ENCODE measurements at places on chromosomes 12 and 14. TPM values are rescaled to one million over a fixed set of nuclear protein-coding genes. Genes with fewer than 3 reads are reported as not detected.

GRCh38 chr12:112978163-112979040, at the start of gene OAS2:
Gene OAS2, plus strand, starts transcription at chr12:112978519. Its CDS starts 90 bp downstream, at chr12:112978609.
- no peak within 1 kb of the TSS for H3K27ac ChIP-seq
- no peaks in the 10 kb centered on the region for H3K27me3 ChIP-seq
- H3K4me3 ChIP-seq = peak within 1 kb of the TSS; percentile 66
- peaks cover 35% of the 10 kb centered on the region for H3K4me1 ChIP-seq

DNA sequence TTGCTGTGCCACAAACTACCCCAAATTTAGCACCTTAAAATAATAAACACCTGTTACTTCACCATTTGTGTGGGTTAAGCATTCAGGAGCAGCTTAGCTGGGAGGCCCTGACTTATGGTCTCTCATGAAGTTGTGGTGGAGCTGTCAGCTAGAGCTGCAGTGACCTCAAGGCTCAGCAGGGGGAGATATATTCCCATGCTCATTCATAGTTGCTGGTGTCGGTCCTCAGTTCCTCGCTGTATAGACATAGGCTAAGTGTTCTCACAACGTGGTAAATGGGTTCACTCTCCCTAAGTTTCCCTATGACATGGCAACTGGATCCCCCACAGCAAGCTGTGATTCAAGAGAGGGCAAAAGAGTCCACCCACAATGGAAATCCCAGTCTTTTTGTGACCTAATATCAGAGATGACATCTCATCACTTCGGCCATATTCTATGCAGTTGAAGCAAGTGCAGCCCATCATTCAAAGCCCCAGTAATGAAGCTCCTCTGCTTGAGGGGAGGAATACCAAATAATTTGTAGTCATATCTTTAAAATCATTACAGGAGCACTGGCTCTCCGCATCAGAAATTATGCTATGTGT, 41.1 kb downstream of the PRB3 start:
- H3K36me3 ChIP-seq = no peaks in the 10 kb centered on the region
- H3K27ac ChIP-seq = no peak overlapping the region
- no peaks in the 10 kb centered on the region for H3K27me3 ChIP-seq
- no peak overlapping the region for H3K4me3 ChIP-seq
- peak; percentile 75 for DNase-seq

MVK gene
- 14.7 TPM for total RNA-seq

DNA sequence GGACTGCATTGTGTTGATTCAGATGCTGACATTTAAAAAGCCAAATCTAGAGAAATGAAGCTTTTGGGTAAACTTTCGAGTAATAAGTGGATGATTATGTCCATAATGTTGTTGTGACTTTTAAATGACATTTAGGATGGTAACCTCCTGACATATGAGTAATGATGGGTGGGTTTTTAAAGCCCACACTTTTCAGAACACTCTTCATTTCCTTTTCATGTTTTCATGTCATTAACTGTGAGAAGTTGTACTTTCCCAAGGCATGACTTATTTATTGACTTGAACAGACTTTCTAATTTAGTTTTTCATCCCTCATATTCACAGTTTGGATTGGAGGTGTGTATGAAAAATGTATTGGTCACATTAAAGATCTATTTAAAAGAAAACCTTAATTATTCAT, 35.5 kb downstream of the RGS6 start:
- DNase-seq = no peak
- no peaks in the 10 kb centered on the region for H3K4me1 ChIP-seq
- no peaks in the 10 kb centered on the region for H3K36me3 ChIP-seq
- no peak overlapping the region for H3K27ac ChIP-seq

GALNT9 gene
- not detected for total RNA-seq

DNM1L gene
- 43.4 TPM for total RNA-seq

CRACR2A gene
- total RNA-seq = 29.3 TPM

- H3K27ac ChIP-seq = no peak overlapping the region
- peaks cover 8% of the 10 kb centered on the region for H3K4me1 ChIP-seq
- H3K4me3 ChIP-seq = no peak overlapping the region
- no peaks in the 10 kb centered on the region for H3K27me3 ChIP-seq
- no peak for DNase-seq
- H3K36me3 ChIP-seq = peaks cover 6% of the 10 kb centered on the region
Measured at GRCh38 chr12:3683670-3684069, 69.2 kb downstream of the CRACR2A start.

- H3K27ac ChIP-seq = no peak overlapping the region
- H3K4me3 ChIP-seq = no peak overlapping the region
- peaks cover 30% of the 10 kb centered on the region for H3K36me3 ChIP-seq
- DNase-seq = peak; percentile 87
- H3K4me1 ChIP-seq = no peaks in the 10 kb centered on the region
- H3K27me3 ChIP-seq = no peaks in the 10 kb centered on the region
Measured at GRCh38 chr14:24058260-24058950, 6.6 kb downstream of the CARMIL3 start.
